ENCODE measurements at places on chromosomes 5 and 9. TPM values are rescaled to one million over a fixed set of nuclear protein-coding genes. Genes with fewer than 3 reads are reported as not detected.

The DNM1 gene
- total RNA-seq = 11.3 TPM

The PPP6C gene
- 34.0 TPM for total RNA-seq

The SH3GLB2 gene
- 39.6 TPM for total RNA-seq

The GNG10 gene
- total RNA-seq = 29.8 TPM

The EMB gene
- 14.6 TPM for total RNA-seq

The GZMA gene
- total RNA-seq = 0.37 TPM

DNA sequence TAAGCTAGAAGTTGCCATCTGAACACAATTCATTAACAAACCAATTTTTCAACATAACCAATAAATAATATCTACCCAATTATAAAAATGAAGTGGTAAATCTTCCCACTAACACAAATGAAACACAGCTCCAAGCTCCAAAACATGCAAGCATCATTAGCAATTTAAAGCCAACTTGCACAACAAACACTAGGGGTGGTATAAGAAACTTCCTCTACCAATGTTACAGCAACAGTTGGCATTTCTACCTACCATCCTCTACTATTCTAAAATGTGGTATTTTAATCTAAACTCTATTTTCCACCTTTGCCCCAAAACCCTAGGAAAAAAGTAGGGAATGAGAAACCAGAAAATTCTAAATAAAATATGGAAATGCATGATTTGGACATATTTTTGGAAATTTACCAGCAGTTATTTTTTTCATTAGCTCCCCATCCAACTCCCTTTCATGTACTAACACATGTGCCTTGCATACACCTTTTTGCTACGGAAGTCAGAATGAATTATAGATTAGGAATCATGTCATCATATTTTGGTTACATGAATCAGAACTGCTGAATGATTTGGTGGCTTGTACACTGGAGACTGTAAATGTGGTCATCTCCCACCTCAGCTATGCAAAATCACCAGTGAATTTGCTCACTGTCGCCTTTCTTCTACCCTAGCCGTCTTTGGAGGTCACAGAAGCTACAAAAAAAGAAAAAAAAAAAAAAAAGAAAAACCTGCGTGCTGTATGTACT is 4.1 kb downstream of the NR6A1 start:
- no peak for DNase-seq

GRCh38 chr5:176816043-176816745 is 5.8 kb downstream of the UNC5A start:
- no peak for DNase-seq

GRCh38 chr5:141095263-141095641 is 837 bp downstream of the PCDHB2 start:
- no peak for DNase-seq
